T1000 (cell line): ENCODE measurements at places on chromosomes 2 and 18.

- no peak for DNase-seq
Measured at GRCh38 chr2:189613077-189613636, 32.6 kb upstream of the SLC40A1 start.

GRCh38 chr2:117835990-117836760 is 21.7 kb downstream of the DDX18 start:
- no peak for DNase-seq

DNA sequence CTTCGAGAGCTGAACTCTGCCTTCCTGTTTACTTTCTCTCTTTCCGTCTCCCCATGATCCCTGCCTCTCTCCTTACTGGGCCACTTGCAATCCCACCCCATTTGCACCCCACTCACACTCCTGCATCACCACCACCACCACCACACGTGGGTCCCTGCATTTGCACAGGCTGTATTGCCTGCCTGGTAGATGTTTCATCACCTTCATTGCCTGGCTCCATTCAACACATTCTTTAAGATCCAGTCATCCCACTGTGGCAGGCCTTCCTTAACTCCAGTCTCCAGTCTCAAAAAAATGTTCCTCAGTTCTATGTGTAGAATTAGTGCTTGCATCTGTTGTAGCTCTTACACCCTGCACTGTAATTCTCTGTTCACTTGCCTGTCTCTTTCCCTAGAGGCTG is 13.9 kb downstream of the NOSTRIN start:
- peak; percentile 2 for DNase-seq

DNA sequence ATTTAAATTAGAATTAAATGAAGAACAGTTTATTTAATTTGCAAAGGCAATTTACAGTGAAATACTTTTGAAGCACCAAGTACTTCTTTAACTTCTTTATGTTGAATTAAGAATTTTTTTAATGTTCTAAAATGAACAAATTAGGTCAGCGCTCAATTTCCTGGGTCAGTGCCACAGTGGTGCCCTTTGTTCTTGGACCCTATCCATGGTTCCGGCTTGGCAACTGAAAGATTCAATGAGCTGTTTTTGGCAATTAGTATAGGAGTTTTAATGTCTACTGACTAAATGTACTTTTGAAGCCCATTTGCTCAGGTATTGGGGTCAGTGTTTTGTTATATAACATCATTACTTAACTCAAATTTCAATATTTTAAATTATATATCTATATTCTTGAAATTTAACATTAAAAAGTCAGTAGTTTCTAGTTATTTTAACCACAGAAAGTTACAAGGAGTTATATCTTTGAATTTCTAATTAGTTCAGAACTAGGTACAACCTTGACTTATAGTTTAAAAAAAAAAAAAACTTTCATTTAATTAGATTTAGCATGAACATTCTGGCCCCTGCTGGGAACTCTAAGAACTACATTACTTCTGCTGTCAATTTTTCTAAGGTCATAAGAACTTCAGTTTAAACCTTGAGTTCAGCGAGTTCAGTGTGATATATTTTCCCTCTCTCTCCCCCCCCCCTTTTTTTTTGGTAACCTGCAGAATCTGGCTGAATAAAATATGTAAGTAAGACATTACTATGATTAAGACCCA is 7.6 kb upstream of the MSTN start:
- peak; percentile 1 for DNase-seq

DNA sequence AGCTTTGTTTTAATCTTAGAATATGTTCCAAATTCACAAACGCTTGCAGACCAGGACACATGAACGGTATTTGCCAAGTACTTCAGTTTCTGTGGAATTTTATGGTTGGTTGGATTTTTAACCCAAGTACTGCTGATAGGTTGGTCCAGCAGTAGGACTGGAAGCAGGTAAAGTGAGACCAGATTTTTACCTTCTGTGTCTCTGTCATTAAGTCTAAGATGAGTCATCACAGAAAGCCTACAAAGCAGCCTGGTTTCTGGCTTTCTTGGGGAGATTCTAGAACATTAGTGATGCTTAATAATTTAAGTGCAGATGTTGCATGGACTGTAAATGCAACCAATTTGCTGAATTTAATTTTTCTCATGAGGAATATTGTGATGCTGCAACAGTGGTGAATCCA is 100.5 kb downstream of the SCG2 start:
- DNase-seq: no peak

DNA sequence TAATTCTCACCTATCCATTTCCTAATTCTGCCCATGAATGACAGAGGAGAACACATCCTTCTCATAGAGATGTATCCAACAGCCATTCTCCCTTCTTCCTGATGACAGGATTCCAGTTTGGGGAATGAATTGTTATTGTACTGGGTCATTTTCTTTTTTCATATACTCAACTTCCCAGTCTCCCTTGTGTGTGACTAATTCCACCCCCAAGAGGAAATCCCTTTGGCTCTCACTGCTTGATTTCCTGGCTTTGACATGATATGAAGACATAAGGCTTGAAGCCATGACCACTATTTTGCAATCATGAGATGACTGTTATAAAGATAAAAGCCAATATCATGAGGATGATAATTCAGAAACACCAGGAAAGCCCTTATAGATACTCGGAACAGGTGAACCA is 384.7 kb upstream of the ACVR2A start:
- DNase-seq: no peak

DNA sequence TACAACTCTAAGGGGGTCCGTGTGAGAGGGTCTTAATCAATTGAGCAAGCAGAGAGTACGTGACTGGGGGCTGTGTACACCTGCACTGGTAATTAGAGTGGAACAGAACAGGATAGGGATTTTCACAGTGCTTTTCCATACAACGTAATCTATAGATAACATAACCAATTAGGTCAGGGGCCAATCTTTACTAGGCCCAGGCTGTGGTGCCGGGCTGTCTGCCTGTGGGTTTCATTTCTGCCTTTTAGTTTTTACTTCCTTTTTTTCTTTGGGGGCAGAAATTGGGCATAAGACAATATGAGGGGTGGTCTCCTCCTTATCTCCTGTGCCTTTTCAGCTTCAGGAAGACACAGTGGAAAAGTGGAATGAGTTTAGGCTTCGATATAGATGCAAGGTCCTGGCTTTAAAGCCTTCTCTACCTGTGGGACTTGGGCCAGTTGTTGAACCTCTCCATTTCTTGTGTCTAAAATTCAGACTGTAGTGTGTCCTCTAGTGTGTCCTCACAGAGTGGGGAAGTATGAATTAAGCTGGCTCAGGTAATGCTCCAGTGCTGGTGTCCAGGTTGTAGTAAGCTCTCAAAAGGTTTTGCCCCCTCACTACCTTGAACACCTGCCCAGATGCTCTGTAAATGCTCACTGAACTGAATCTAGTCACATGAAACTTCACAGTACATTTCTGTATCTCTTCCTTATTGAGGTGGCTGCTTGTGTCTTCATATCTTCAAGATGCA is 422.8 kb downstream of the SETBP1 start:
- no peak for DNase-seq

GRCh38 chr2:171959998-171960397 is 37.7 kb downstream of the HAT1 start:
- DNase-seq: no peak

- no peak for DNase-seq
Measured at GRCh38 chr2:225074366-225074765, 32.1 kb upstream of the DOCK10 start.

DNA sequence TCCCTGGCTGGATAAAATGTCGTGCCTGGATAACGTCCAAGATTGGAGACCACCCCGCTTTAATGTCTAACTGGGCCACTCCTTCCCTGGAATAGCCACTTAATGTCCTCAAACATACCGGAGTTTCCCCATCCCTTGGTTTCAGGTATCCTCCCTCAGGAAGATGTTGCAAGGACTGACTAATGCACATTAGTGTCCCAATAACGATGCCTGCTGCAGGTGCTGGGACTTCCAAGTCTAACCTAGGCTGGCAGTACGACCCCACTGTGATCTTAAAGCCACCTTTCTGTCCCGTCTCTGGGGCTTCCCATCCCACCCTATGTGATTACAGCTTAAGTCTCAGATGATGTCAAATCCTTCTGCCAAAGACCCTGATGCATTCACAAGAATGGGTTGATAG is 1.1 kb upstream of the ATP6V1C2 start:
- DNase-seq: no peak

- no peak for DNase-seq
Measured at GRCh38 chr2:240277073-240277806, 136.8 kb upstream of the OTOS start.

DNA sequence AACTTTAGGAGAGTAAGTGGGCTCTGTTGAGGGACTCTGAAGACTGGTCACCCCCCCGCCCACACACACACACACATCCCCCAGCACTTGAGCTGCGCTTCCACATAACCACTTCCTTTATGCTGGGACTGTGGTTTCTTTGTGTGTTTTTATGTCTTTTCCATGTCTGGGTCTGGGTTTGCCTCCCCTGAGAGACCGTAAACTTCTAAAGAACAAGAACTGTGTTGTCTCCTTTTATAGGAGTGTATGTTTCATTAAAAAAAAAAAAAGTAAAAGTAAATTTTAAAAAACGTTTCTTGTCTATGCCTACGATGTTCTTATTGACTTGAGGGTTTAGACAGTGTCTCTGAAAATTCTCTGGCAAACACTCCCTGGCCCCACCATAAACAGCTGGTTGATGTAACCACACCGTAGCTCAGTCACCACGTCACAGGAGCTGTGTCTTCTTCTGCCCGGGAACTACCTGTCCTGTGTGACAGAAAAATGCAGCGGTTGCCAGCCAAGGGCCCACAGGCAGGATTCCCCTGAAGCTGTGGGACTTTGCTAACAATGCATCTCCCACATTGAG is 68.0 kb downstream of the KLHL29 start:
- no peak for DNase-seq

DNA sequence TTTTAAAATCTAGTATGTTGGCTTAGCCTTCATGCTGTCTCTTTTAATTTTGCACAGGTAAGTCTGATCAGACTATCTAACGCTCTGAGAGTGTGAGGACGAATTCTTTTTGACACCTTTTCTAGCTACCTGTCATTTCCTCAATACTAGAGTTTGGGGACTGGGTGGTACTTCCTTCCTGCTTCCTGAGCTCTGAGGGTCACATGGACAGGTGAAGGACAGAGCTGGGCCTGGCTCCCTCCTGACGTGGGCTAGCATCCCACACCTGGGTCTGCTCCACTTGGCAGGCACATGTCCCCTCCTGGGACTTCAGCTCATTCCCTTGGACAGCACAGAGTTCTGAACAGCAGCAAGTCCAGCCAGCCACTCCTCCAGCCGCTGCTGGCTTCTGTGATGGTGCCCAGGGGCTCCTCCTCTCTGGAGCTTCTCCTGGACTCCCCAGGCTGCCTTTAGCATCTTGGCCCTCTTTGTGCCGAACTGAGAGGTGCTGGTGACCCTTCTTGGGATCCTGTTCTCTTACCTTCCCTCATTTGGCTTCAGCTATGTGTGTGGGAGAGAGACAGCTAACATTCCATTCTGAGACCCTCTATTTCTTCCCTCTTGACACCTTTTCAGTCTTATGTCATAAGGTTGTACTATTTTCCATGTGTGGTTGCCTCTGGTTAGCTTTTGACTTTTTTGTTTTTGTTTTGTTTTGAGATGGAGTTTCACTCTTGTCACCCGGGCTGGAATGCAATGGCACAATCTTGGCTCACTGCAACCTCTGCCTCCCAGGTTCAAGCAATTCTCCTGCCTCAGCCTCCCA is 106.9 kb downstream of the B3GNT2 start:
- DNase-seq: no peak

DNA sequence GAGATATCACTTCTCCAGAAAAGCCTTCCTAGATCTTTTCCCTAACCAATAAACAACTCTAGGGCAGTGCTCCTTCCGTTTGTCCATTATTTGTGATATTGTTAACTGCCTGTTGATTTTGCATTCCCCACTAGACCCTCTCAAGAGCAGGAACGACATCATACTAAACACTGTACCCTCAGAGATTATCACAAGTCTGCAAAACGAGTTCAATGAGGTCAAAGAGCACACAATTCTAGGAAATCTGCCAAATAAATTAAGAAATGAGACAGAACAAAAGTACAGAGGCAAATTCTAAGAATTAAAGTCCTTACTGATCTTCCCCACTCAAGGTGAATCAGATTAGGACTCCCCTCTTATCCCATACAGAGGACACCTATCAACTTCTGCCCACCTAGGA is 7.6 kb downstream of the RTTN start:
- DNase-seq: no peak

GRCh38 chr2:230907361-230908091 is 17.5 kb downstream of the GPR55 start:
- DNase-seq: no peak
